Stimulated activated CD4-positive, alpha-beta T cell treated with anti-CD3 and anti-CD28 coated beads, Interleukin-4, amount 100 ng/mL, for 24 hours (primary cell): ENCODE measurements at places on chromosomes 12 and 14.

GRCh38 chr14:30440961-30441360 lies 118.0 kb upstream of the G2E3 start:
- no peak for DNase-seq

DNA sequence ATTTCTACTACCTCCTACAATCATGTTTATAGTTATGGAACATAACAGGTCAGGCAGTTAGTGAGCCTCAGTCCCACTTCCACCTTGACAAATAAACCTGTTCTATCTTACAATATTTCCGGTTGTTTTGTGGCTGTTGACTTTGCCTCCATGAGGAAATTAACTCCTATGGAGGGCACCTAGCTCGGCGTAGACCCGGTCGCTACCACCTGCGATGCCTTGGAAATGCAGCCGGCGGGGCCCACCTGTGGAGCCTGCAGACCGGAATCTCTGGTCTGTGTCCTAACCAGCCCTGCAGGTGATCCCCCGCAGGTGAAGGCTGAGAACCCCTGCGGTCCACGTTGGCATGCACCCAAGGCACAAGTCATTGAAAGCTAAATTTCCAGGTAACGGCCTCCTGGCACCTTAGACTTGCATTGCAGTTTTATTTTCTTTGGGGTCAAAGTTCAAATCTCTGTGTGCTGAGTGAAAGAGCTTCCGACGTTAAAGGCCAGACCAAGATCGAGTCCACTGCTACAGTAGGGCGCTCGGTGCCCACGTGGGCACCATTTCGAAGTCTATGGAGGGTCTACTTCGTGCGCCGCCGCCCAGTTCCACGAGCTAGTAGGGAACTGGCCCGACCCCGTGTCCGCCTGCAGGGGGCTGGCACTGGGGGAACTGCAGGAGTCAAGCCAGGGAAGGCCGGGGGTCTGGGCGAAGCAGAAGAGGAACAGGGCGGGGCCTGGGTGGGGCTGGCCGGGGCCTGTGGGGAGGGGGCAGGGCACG lies 782 bp upstream of the PIWIL1 start:
- no peak for DNase-seq

DNA sequence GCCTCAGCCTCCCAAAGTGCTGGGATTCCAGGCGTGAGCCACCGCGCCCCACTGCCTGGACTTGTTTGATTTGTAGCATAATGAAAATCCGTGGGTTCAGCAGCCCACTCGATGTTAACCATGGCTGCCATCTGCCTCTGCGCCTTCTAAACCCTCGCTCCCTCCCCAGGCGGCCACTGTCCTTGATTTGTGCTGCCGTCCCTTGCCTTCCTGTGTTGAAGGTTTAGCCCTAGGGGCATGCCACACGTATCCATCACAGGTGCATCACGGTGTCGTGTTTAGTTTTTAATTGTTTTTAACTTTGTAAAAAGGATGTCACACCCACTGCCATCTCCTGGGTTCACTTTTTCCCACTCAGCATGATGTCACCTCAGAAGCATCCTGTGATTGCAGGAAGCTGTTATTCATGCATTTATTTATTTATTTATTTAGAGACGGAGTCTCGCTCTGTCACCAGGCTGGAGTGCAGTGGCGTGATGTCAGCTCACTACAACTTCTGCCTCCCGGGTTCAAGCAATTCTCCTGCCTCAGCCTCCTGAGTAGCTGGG lies 24.5 kb upstream of the ULK1 start:
- no peak for DNase-seq

DNA sequence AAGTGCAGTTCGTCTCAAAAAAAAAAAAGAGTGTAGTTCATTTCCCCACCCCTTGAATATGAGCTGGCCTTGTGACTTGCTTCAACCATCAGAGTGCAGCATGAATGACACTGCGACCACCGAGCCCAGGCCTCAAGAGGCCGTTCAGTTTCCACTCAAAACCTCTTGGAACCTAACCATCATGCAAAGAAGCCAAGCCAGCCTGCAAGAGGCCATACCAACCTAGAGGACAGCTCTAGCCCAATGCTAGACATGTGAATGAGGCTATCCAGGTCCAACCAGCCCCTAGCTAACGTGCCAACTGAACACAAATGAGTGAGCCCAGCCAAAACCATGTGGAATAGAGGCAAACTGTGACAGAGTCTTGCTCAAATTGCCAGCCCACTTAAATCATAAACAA lies 29.7 kb downstream of the R3HDM2 start:
- DNase-seq = no peak

DNA sequence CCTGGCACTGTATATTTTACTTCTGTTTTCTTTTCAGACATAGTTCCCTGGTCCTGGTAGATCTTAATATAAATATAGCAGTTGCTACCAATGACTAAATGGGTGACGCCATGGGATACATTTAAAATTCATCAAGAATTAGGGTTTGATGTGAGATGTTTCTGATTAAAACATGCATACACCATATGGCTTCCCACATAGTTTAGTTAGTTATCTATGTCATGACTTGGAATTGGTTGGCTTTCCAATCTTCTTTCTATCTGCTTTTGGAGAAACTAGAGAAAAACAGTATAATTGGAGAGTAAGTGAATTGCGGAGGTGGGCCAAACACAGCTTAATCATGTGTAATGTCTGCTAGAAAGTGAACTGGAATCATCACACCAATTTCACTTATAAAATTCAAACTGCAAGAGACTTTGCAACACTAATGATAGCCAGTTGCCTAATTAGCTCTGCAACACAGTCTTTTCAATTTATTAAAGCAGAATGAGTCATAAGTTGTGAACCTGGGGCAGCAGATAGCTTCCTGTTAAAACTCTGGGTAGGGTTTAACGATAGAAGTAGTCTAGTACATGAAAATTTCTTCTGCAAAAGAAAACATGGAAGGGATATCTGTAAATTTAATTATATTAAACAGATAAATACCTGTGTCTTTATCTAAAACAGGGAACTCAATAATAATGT lies 295.2 kb downstream of the SLC16A7 start:
- no peak for DNase-seq
